ENCODE measurements at places on chromosomes 5 and 9.

DNA sequence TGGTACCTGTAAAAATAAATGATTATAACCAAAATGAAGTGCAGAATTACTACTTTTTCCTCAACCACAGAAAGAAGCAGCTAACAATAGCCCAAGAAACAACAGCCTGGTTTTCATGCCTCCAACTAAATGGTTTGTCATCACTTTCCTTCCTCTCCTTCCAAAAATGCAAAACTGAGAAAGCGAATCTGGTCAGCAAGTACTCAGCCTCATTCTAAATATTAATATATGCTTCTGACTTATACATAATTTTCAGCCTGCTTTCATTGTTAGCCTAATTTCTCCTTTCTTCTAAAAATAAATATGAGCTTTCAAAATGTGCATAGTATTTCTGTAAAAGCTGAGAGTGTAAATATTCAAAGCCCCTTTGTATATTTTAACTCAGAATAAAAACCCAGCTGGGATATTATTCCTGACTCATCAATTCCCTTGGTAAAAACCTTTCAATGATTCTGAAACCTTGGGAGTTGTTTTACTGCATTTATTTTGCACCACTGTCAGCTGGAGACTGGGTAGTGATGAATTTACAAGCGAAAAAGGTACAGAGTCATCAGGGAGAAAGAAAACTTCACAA is 21.5 kb downstream of the RXFP3 start:
- DNase-seq, result no peak

GRCh38 chr5:175680463-175680862 is 22.6 kb downstream of the HRH2 start:
- no peak for DNase-seq

DNA sequence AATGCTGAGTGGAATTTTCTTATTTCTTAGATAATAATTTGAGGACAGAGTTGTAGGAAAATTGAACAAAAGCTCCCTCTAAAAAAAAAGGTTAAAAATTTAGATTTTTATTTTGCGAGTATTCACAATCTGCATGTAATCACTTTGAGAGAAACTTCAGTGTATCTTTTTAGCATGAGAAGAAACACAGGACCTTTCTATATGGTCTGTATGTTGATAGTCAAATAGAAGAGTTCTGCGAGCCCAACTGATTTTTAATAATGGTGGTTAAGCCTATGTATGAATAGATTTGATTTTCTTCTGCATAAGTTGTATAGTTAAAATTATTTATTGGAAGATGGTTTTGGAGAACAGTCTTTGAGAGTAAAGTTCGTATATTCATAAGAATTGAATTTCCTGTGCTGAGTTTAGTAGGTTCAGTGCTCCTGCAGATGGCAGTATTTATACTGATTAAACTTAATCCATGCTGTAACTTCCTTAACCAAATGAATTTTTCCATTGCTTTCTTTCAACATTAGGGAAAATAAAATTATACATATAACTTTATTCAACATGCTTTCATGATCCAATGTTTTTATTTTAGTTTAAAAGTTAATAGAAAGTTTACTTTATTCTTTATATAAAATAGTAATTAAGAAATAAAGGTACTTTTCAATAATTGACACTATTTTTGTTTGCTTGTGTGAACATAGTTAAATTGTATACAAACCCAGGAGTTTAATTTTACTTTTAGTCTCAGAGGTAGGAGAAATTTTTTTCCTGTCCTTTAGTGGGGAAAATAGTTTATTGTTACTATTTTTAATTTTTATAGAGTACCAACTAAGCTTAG is 19.6 kb downstream of the TCERG1 start:
- DNase-seq, result no peak

DNA sequence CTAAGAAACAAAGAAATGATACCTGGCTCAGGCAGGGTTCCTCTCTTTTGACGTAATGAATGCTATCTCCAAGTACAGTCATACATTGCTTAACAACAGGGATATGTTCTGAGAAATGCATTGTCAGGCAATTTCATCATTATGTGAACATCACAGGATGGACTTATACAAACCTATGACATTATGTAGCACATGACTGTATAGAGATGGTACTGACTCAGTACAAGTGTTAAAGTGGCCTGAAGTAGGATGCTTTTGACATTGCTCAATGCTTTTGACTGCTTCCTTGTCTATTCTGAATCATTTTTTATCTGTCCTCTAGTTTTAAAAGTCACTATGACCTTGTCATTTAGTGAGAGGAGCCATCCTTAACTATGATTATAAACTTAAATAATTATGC is 147.6 kb downstream of the NR2F1-AS1 start:
- DNase-seq, result no peak

GRCh38 chr5:113213551-113214425 is 221.0 kb downstream of the TSSK1B start:
- no peak for DNase-seq

DNA sequence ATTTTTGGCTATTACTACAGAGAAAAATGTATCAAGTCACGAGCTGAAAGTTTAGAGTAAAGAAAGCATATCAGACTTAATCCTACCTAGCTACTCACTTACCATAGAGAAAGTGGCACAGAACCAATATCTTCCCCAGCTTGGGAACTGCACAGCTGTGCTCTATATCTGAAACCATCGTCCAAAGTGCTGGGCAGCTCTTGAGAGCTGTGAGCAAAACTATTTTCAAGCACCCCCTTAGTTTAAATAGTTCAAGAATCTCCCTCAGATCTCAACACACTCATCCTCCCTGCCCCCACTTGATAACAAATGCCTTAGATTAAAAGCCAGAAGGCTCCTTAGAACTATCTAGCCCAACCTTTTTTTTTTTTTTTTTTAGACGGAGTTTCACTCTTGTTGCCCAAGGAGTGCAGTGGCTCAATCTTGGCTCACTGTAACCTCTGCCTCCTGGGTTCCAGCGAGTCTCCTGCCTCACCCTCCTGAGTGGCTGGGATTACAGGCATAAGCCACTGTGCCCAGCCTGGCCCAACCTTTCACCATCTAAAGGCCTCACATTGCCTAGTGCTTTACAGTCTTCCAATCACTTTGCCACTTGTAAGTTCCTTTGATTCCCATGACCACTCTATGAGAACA is 94.2 kb upstream of the APC start:
- DNase-seq, result no peak

DNA sequence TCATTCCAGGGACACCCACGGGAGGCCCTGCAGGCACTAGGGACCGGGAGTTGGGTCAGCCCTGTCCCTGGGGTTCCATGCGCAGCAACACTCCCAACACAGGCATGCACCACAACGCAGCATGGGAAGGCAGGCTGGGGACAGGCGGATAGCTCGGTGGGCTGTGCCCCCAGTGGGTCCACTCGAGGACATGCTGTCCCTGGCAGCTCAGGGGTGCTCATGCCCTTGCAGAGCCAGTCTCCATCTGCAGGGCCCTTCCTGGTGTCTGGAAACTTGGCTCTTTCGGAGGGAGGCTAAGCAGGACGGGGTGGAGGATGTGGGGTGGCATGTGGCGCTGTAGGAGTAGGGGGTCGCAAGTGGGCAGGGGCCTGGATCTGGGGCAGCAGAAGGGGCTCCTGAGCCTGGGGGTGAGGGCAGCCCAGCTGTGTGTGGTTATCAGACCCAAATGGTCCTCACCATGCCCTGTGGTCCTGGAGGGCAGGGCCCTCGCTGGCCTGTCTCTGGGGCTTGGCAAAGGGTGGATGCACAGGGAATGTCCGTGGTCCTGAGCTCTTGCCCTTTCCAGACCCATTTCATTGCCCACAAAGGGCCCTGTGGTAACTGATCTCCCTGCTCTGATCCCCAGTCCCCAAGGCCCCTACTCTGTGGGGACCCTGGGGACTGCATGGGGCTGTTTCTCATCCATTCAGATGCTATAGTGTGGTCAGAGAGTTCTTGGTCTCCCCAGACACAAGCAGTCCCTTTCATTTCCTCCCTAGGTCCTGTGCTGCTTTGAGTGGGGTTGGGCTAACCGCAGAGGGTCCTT is 90.3 kb upstream of the PHYKPL start:
- DNase-seq, result no peak

DNA sequence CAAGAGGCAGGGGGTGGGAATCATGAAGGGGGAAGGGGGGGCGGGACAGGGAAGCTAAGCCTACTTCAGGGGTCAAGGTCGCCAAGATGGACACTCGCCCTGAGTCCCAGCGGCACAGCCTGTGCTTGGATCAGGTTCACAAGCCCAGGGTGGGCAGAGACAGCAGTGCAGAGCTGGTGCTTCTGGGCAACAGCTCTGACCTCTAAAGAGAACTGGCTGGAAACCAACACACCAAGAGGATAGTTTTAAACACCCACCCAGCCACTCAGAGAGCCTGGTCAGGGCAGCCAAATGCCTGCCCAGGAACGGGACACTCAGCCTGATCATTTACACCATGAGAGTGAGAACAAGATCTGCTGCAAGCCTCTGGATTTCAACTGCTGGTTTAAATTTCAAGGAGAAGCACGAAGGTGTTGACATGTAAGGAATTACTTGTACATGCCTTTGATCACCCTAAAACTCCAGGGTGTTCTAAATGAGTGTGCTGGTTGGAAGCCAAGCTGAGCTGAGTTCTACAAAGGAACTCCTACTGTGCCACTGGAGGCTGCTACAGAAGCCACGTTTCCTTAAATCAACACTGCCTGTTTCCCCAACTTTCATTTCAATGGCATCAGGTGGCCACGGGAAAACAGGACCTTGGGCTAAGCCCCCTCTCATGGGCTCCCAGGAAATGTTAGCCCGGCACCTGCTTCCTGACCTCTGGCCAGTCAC is 91.5 kb downstream of the TTLL11 start:
- no peak for DNase-seq

DNA sequence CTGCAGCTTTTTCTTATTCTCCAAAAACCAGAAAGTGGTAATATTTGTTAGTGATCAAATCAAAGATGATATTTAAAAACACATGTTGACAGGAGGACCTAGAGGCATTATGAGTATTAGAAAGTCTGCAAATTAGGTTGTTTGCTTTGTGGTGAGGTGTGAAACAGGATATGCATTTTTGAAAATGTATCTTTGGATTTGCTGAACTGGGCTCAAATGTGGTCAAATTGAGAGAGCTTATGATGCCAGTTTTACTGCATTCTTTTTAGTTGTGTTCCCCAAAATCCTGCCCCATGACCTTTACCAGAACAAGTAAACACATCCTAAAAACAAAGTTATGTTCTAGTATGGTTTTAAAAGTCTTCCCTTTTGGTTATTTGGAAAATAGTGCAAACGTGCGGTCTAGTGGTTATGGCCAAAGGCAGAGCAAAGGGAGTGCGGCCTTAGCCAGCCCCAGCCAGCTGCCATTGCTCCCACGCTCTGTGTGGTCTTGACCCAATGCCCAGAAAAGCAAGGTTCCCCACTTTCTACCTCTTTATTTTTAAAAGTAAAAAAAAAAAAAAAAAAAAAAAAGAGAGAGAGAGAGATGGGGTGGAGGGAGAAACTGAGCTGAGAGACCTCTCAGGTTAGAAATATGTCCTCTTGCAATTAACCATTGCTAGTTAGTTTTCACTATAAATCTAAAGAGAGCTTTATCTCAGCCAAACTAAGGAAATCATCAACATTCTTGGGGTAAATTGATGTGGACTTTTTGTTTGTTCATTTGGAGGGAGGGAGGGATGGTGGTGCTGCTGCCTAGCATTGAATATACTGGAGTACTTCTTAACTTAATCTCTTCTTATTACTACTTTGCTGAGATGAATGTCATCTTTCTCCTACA is 176.6 kb downstream of the ARHGAP26 start:
- DNase-seq, result no peak
